ENCODE measurements at places on chromosomes 11 and 22.
A peak's percentile ranks its signal among the peaks of the same experiment; 100 is the strongest.

DNA sequence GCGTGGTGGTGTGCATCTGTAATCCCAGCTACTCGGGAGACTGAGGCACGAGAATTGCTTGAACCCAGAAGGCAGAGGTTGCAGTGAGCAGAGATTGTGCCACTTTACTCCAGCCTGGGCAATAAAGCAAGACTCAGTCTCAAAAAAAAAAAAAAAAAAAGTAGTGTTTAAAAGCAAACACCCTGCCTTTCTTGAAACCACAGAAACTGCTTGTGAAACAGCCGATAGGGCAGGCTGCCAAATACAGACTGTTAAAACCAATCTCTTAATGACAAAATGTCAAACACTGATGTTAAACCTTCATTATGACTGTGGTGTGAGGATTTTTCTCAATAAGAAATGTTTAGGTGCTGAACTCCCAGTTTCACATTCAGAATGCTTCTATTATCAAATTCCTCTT, 27.3 kb downstream of the MARK2 start:
- DNase-seq, result no peak

DNA sequence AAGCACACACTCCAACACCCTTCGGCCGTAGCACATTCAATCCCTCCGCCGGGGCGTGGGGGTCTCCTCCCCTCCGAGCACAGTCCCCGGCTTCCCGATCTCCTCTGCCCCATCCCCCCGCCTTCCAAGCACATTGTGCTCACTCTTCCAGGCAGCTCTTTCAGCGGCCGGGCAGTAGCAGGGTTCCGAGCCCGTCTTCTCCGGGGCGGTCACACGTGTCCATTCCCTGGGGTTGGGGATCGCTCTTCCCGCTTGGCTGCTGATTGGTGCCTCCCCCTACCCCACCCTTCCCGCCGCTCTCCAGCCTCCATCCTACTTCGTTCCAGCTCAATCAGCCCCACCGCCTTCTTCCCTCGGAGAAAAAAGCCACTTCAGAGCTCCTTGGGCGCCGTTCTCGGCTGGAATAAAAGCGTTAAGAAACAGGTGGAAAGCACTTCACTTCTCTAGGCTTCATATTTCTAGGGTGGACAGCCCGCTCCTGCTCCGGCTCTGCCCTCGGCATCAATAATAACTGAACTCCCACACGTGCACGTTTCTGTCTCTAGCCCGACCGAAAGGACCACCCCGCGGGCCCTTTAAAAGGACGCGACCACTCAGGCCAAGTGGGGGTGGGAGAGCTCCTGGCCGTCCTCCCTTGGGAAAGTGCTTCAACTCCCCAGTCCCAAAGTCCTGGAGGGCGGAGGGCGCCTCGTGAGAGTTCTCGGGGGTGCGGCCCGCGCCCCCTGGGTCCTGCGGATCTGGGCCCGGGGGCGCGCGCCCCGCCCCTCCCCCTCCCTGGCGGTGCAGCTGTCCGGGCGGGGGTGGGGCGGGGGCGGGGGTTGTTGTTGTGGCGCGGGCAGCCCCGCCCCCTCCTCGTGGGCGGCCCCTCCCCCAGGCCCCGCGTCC, 464 bp upstream of the CECR2 start:
- DNase-seq, result peak; percentile 56

- DNase-seq, result no peak
These were observed 13.2 kb downstream of the TP53AIP1 start for GRCh38 chr11:128929468-128929867.

GRCh38 chr11:93225662-93226061, 27.9 kb upstream of the SLC36A4 start:
- DNase-seq, result peak; percentile 74

- DNase-seq, result no peak
These were observed 849 bp downstream of the TCF20 start for GRCh38 chr22:42269432-42270175.

- peak; percentile 90 for DNase-seq
These were observed 27.0 kb downstream of the AP2A2 start for GRCh38 chr11:952406-953385.

DNA sequence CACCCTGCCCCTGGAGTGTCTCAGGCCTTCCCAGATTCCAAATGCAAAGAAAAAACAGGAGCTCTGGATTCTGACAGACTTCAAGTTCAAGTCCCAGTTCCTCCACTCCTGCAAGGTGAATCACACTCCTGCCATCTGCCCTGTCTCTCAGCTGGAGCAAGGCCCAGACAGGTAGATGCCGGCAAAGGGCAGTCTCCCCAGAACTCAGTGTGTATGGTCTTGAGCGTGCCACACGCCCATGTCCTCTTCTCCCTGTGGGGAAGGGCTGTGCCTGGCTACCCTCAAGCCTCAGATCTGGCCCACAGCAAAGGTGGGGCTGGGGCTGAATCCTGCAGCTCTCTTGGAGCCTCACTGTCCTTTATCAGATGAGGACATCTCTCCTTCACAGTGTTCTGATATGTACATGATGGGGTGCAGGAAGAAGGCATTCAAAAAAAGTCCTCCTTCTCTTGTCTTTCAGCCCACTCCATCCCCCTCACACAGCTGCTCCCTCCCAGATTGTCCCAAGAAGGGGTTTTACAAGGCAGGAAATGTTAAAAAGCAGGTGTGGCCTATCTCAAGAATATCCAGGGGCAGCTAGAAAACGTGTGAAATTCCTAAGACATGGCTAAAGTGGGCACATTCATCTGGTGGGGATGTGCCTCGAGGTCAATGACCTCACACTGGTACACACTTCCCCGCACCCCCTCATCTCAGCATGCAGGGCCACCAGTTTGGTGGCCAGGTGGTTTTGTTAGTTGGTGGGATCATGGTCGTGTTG, 27.7 kb upstream of the ARFGAP3 start:
- no peak for DNase-seq

DNA sequence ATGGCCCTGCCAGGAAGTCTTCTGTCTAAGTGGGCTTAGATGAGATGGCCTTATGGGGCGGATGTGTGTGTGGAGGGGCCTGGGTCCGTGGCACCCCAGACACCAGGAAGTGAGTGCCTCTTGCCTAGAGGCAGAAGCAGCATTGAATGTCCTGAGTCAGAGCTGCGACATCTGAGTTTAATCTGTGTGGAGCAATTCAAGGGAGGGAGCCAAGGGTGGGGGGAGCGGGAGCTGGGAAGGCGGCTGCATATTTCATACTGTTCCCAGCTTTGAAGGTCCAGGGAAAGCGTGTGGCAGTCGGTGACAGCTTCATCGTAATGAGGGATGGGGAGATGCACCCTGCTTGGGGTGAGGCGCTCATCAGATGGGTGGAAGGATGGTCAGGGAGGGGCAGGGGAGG, 73.5 kb upstream of the THY1 start:
- no peak for DNase-seq

DNA sequence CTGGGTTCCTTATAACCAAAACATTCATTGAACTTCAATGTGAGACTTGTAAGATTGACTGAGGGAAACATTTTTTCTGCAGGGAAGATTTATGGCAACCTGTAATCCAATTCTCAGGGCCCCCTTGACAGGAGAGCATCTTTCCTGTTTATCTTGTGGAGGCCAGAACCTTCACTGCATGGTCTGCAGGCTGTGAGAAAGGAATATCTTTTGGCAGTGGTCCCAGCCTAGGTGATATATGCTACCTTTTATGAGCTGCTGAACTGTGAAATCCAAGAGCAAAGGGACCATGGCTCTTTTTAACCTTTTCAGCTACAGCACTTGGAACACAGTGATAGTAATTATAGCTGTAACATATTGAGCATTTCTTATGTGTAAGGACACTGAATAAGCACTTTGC, 590.2 kb upstream of the B3GAT1 start:
- no peak for DNase-seq

- no peak for DNase-seq
These were observed 61.5 kb downstream of the EXT2 start for GRCh38 chr11:44157019-44157418.

- DNase-seq, result no peak
These were observed 27.4 kb upstream of the CBX7 start for GRCh38 chr22:39179841-39180335.

GRCh38 chr22:32164075-32164860, 5.2 kb upstream of the C22orf42 start:
- no peak for DNase-seq

GRCh38 chr11:17268902-17269301, 7.6 kb upstream of the NUCB2 start:
- DNase-seq, result no peak

- DNase-seq, result no peak
These were observed 142.7 kb downstream of the FBXO7 start for GRCh38 chr22:32617271-32617670.

DNA sequence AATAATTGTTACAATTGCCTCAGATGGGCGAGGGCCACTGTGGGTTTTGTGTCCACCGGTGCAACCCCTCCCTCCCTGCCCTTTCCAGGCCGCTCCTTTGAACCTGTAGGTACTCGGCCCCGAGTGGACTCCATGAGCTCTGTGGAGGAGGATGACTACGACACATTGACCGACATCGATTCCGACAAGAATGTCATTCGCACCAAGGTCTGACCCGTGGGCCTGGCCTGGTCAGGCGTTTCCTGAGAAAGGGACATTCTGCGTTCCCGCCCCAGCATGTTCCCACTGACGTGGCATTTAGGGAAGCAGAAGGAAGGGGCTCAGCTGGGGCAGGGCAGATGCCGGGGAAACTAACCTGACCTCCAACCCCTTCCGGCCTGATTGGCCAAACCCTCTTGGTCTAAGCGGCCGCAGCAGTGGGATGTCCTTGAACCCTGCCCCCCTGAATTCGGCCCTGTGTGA, 10.1 kb downstream of the SIDT2 start:
- no peak for DNase-seq

DNA sequence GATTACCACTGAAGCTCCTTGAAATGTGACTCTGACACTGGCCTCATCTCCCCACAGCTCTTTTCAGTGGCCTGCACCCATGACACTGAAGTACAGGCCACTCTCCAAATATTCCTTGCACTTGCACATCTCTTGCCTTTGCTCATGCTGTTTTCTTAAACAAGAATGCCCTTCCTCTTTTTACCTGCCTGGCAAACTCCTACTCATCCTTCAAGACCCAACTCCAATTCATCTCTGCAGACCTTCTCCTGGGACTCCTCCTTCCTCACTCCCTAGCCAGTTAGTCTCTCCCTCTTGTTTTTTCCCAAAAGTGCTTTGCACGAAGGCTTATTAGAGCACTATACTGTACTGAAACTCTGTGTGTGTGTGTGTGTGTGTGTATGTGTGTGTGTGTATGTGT, 2.6 kb downstream of the KCNE3 start:
- no peak for DNase-seq

GRCh38 chr11:103528046-103528445, 418.8 kb downstream of the DYNC2H1 start:
- DNase-seq, result no peak

DNA sequence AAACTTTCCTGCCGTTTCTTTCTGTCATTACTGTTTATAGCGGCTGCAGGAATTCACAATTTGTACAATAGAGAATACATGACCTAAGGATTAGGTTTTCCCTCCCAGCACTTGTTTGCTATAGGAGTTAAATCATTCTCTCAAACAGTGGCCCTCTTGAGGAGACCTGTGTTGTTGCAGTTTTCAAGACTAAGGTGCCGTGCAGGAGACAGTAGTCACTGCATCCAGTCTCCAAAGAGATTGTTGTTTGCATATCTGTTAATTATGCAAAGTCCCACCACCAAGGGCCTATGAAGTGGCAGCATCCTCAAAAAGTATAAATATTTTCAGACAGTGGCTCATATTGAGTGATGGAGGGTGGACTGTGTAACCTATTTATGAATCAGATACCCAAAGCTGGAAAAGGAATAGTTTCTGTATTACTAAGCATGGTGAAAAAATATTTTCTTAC, 2.3 kb downstream of the PRSS23 start:
- no peak for DNase-seq

- no peak for DNase-seq
These were observed 21.6 kb upstream of the TEF start for GRCh38 chr22:41360126-41360525.

DNA sequence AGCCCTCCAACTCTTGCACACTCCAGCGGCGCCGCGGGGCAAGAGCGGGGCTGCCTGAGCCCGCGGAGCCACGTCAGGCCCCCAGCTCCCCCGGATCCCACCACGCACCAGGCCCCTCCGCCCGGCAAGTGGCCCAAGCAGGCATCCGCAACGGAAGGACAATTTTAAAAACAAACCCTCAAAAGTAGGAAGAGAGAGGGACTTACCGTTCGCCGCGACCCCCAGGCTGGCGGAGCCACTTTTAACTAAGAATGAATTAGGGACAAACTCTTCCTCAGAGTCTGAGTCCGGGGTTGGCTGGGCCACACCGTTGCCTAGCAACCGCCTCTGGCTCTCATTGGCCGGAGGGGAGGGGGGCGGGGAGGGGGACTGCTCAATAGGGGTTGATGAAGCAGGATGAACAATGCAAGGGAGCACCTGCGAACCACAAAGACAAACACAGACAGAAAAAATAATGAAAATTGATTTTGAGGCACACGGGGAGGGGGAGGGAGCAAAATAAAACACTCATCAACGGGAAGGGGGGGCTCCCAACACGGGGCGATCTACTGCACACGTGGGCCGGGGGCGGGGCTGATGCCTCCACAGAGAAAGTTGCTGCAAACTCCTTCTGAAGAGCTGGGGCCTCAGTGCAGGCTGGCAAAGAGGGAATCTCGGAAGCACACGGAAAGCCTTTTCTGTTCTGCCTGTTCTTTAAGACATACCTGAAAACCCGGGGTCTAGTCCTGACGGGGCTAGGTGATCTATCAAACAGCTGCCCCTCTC, 387.5 kb upstream of the NARS2 start:
- DNase-seq, result peak; percentile 52

DNA sequence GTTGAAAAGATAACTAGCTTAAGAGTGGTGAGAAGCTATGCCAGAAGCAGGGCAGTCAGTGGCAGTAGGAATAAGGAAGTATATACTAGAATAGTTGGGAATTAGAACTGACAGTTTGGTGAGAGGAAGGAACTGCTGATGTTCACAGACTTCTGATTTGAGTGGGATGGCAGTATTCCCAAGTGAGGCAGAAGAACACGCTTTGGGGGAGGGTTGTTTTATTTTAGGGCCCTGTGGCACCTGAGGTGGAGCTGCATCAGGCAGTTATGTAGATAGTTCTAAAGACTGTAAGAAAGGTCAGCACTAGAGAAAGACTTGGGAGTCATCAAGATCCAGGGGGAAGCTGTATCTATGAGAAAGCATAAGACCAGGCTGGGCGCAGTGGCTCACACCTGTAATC, 66.3 kb upstream of the TNRC6B start:
- DNase-seq, result no peak

- no peak for DNase-seq
These were observed 207.2 kb upstream of the TBCEL start for GRCh38 chr11:120816711-120817110.

- DNase-seq, result no peak
These were observed 39.3 kb upstream of the SOX6 start for GRCh38 chr11:16395601-16396000.

DNA sequence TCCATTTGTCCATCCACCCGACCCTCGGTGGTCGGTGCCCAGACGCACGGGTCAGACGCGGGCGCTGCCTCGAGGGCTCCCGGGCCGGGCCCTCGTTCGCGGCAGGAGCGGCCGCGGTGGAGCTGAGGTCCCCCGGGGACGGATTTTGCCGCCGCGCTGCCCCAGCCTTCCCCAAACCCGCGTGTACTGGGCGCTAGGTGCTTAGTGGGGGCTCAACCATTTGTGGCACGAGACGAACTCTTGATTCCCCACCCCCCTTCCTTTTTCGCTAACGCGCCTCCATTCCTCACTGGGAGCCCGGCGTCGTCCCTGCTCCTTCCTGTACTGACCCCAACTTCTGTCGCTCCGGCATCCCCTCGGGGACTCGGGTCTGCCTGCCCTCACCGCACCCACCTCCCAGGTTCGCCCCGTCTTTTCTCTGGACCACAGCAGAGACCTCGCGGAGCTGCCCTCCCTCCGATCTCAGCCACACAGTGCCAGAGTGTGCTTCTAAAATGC, 789 bp upstream of the CBX7 start:
- DNase-seq, result no peak

- no peak for DNase-seq
These were observed 41.8 kb downstream of the KCNC1 start for GRCh38 chr11:17776212-17776875.

- no peak for DNase-seq
These were observed 22.2 kb upstream of the CTSD start for GRCh38 chr11:1785749-1786413.
